ENCODE measurements at places on chromosomes 3 and 15. TPM values are rescaled to one million over a fixed set of nuclear protein-coding genes. Genes with fewer than 3 reads are reported as not detected.

DNA sequence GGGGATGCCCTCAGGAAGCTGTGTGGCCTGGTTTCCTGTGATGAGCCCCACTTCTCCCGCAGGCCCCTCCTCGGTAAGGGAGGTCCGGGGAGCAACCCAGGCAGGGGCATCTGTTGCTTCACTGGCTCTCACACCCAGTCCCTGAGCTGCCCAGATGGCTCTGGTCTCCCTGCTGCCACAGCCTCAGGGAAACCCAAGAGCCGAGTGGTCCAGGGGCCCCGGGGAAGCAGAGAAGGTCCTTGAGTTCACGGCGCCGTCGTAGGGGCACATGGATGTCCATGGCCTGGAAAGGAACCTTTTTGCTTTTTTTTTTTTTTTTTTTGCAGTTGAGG is 13.3 kb upstream of the LRRC15 start:
- no peak for DNase-seq

- no peak for DNase-seq
Observed at GRCh38 chr15:28112101-28112760, 13.1 kb upstream of the OCA2 start.

- no peak for DNase-seq
Observed at GRCh38 chr3:73469331-73469730, 155.4 kb downstream of the PDZRN3 start.

GRCh38 chr15:45179221-45179985 is 8.4 kb downstream of the SHF start:
- DNase-seq, result peak; percentile 33

- DNase-seq, result no peak
Observed at GRCh38 chr3:143302638-143303171, 183.1 kb downstream of the CHST2 start.

- no peak for DNase-seq
Observed at GRCh38 chr3:61985020-61985419, 388.3 kb downstream of the FEZF2 start.

GRCh38 chr15:85473455-85473854 is 93.1 kb downstream of the AKAP13 start:
- DNase-seq, result no peak

DNA sequence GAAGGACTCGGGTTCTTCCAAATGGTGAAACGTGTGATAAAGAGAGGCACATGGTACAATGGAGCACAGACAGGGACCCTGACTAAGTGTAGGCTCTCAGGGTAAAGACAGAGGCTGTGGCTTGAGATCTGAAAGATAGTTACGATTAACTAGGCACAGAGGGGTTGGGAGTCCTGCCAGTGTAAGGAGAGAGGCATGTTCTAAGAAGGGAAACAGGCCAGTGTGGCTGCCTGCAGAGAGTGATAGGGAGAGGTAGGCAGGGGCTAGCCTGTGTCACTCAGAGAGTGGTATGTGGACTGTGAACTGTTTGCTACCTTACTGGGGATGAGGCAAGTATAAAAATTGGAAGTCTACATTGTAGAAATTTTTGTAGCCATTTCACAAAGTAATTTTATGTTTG is 109.5 kb downstream of the PEX5L start:
- no peak for DNase-seq

DNA sequence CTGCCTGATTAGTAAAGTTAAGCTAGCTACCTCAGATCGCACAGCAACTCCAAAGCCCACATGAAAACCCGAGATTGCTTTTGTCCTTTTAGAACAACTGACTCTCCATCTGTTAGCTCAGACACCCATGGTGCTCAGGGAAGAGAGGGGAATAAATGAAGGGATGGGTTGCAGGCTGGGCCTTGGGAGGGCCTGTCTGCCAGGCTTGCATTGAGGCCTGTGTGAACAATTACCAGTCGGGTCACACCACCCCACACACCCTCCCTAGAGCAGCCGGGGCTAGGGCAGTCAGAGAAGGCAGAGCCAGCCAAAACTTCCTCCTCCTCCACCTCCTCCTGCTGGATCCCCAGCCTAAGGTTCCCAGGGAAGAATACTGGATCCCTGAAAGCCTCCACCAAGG is 8.8 kb upstream of the PRKAR2A start:
- no peak for DNase-seq

- no peak for DNase-seq
Observed at GRCh38 chr3:19183584-19183983, 35.3 kb downstream of the KCNH8 start.

Gene SLC28A2
- not detected for total RNA-seq

Gene C3orf80
- not detected for total RNA-seq

Gene CCR3
- total RNA-seq, result not detected

Gene VWA5B2
- total RNA-seq, result not detected

Gene ST3GAL6
- 0.07 TPM for total RNA-seq

Gene GABRR3
- not detected for total RNA-seq

Gene MORC1
- not detected for total RNA-seq

Gene SYNPR
- not detected for total RNA-seq

Gene GOLGA8K
- total RNA-seq, result 0.77 TPM

Gene PPARG
- total RNA-seq, result 0.55 TPM
